CD8-positive, alpha-beta memory T cell (primary cell): ENCODE measurements at places on chromosomes 5 and 9. TPM values are rescaled to one million over a fixed set of nuclear protein-coding genes. Genes with fewer than 3 reads are reported as not detected.

DNA sequence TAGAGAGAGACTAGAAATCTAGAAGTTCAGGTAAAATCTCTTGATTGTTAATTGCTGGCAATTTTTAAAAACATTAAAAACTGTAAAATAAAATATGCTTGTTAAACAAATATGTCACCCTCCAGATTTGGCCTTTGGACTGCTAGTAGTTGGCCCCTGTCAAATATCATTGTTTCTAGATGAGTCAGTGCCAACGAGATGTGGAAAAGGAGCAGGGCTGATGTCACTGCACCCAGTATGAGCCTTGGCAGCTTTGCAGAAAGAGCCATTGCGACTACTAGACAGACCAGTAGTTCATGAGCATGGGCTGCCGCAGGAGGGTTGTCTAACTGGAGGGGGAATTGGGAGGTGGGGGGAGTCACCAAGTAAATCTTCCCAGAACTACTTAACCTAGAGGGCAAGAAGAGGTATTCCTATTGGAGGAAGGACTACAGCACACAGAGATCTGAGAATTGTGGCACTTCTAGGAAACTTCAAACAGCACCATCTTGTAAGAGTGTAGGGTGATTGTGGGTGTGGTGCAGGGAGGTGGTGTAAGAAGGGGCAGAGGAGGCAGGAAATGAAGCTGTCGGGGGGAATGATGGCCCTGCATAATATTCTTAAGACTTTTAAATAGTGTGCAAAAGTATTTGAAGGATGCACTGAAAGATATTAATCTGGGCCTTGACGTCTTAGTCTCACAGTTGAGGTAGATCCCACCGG, 7.1 kb upstream of the DOCK2 start:
- DNase-seq = no peak

Gene CD274
- polyA plus RNA-seq = 6.1 TPM

- no peak for DNase-seq
Measured at GRCh38 chr9:15304632-15305031, 2.4 kb downstream of the TTC39B start.

GRCh38 chr5:87582149-87582548, 169.4 kb upstream of the CCNH start:
- no peak for DNase-seq

Gene HK3
- not detected for polyA plus RNA-seq

DNA sequence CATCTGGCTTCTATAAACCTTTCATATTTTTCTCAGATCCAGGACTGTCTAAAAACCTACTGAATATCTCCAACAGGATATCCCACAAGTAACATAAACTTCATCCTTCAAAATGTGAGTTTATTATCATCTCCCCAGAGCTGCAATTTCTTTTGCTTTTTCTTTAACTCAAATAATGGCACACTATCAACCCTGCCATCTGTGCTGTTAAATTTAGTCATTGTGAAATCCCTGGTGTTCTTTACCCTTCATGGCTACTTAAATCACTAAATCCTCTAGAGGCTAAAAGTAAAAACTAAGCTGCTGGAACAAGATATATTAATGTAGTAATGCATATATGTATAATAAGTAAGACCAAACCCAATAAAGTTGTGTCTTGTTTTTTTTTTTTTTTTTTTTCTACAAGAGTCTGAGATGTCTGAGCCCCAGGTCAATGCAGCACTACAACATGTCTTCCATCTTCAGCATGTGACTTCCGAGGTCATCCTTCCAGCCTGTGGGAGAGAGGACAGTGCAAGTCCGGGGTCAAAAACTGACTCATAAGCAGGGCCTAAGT, 362.9 kb downstream of the ADGRV1 start:
- no peak for DNase-seq

- DNase-seq = no peak
Measured at GRCh38 chr5:17304282-17304681, 86.9 kb downstream of the BASP1 start.

Gene NPR3
- not detected for polyA plus RNA-seq

Gene ISOC1
- 33.0 TPM for polyA plus RNA-seq

- no peak for DNase-seq
Measured at GRCh38 chr9:111805262-111805661, 10.5 kb upstream of the SHOC1 start.

Gene SLC46A2
- not detected for polyA plus RNA-seq

- DNase-seq = no peak
Measured at GRCh38 chr5:25160891-25161290, 516.1 kb upstream of the CDH10 start.

DNA sequence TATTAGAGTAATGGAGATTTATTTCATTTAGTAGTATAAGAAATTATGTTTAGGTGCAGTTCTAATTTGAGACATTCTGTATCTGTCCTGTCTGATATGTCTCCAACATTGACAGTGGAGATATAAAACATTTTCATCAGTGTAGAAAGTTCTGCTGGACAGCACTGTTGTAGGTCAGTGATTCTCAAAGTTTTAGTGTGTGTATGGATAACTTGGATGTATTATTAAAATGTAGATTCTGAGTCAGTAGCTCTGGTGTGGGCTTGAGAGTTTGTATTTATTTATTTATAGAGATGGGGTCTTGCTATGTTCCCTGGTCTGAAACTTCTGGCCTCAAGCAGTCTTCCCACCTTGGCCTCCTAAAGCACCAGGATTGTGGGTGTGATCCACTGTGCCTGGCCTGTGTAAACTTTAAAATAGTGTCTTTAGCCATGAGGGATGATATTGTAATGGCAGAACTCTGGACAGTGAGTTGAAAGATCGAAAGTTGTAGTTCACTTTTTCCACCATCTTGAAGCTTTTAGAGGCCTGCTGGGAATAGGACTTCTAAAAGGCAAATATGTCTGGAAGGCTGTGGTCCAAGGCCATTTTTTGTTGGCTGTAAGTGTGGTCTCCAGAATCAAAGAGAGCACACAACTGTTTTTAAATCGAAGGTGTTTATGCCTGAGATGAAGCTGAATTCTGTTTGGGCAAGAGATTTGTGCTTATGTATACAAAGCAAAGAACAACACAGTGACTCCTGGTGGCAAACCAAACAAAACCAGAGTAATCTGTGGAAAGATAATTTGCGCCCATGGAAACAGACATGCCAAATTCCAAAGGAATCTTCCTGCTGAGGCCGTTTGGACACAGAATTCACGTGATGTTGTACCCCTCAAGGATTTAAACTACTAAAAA, 12.4 kb downstream of the UBAP1 start:
- no peak for DNase-seq

Gene GPR150
- 2.8 TPM for polyA plus RNA-seq

Gene ADRB2
- polyA plus RNA-seq = 25.7 TPM

Gene DND1
- not detected for polyA plus RNA-seq

Gene PSMB7
- 161 TPM for polyA plus RNA-seq

GRCh38 chr5:2187687-2188086, 305.0 kb upstream of the IRX4 start:
- DNase-seq = no peak

GRCh38 chr5:138653502-138653901, 78.3 kb upstream of the HSPA9 start:
- DNase-seq = no peak
